ENCODE measurements at places on chromosomes 7 and 10.

DNA sequence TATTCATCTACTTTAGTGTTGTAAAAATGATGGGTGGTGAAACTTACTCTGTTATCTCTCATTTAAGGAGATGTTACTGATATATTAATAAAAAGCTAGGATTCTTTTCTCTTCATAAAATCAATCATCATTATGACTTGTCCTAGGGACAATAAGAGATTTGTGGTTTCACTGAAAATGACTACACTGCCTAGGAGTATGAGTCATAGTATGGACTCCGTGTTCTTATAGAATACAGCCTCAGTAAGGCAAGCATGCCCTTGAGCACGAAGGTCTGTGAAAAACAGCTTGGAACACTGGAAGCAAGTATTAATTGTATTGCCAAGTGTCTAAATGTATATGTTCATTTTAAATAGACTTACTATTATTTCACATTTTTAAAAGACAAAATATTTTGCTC, 749.2 kb upstream of the PCDH15 start:
- DNase-seq = no peak

GRCh38 chr7:71145906-71146901, 14.3 kb downstream of the GALNT17 start:
- no peak for DNase-seq

GRCh38 chr10:36679554-36679953, 445.8 kb upstream of the ANKRD30A start:
- no peak for DNase-seq

DNA sequence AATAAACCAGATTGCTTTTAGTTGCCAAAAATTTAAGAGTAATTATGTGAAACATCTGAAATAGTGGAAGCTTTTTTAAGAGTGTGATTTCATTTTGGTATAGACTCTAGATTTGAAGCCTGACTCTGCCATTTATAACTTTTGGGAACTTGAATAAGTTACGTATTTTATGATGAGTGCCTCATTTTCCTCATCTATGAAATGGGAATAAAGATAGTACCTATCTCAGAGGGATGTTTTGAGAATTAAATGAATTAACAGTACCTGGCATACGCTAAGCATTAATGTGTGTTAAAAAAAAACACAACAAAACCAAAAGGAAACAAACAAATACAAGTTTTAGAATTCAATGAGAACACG, 12.9 kb downstream of the PRKAR2B start:
- DNase-seq = no peak

- DNase-seq = no peak
Observed at GRCh38 chr7:5636914-5637313, 144.5 kb downstream of the RNF216 start.

DNA sequence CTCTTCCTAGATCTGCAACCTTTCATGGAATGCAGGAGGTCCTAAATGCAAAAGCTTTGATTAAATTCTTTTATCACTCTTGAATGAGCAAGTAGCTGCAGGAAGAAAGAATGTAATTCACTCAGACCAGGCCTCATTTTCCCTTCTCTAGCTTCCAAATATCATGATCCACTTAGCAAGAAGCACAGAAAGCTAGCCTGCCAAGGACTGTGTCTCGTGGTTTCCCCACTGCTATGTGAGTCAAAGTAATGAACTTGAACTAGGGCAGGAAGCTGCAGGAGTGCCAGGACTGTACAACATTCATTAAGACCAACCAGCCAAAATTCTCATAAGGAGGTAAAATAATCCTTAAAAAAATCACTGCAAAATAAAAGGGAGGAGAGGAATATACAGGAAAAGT, 379.2 kb downstream of the CALN1 start:
- DNase-seq = no peak

- no peak for DNase-seq
Observed at GRCh38 chr10:82934429-82934828, 1059.4 kb downstream of the NRG3 start.

- DNase-seq = no peak
Observed at GRCh38 chr7:139131-139530, 53.2 kb upstream of the FAM20C start.

DNA sequence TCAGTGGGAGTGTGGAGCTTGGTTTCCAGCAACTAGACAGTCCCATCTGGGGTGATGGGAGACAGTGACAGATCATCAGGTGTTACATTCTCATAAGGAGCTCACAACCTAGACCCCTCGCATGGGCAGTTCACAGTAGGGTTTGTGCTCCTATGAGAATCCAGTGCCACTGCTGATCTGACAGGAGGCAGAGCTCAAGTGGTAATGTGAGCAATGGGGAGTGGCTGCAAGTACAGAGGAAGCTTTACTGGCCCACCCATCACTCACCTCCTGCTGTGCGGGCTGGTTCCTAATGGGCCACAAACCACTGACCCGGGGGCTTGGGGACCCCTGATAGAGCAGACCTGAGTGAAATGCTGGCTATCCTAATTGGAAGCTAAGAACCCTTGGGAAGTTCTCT, 242.8 kb downstream of the BAMBI start:
- DNase-seq = no peak

DNA sequence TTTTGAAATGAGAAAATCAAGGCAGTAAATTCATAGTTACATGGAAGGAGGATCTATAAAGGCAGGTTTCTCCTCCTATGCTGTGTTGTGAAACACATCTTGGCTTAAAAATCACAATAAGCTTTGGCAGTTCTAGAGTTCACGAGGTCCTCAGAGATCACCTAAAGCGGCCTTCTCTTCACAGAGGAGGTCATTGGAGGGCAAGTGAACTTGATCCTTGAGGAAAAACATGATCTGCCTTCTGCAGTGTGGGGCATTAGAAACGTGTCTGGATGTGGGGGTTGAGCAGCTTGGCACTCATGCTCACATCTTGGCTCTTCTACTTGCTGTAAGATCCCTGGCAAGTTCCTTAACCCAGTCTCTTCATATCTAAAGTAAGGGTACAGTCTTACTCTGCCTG, 96.1 kb upstream of the BMPER start:
- DNase-seq = no peak

DNA sequence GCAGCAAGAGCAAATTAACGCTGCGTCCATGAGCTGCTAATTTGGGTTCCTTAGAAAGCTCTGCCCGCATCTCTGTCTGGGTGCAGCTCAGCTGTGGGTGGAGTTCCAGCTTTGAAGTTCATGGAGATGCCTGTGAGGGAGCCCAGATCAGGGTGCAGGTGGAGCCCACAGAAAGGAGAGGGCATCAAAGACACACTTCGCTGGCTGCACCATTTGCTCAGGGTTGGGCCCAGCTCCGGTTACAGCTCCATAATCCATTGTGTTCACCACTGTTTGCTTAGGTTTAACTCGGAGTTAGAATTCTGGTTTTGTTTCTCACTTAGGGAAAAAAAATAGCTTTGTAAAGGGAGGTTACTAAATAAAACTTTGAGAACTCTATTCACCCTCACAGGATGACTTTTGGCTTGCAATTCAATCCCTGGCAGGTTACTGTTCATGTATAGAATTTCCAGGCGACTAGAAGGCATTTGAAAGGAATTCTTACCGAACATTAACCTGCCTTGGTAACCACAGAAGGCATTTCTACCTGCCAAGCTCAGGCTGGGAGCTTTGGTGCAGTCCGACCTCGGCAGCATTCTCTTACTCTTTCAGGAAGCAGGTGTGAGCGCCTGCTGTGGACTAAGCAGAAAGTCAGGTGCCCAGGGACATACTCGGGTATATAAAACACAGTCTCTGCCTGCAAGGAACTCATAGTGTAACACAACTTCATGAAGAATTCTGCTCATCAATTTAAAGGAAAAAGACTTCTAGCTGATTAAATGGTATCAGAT, 179.5 kb upstream of the RNF32 start:
- no peak for DNase-seq

GRCh38 chr10:6465854-6466601, 114.0 kb downstream of the PRKCQ start:
- peak; percentile 27 for DNase-seq

DNA sequence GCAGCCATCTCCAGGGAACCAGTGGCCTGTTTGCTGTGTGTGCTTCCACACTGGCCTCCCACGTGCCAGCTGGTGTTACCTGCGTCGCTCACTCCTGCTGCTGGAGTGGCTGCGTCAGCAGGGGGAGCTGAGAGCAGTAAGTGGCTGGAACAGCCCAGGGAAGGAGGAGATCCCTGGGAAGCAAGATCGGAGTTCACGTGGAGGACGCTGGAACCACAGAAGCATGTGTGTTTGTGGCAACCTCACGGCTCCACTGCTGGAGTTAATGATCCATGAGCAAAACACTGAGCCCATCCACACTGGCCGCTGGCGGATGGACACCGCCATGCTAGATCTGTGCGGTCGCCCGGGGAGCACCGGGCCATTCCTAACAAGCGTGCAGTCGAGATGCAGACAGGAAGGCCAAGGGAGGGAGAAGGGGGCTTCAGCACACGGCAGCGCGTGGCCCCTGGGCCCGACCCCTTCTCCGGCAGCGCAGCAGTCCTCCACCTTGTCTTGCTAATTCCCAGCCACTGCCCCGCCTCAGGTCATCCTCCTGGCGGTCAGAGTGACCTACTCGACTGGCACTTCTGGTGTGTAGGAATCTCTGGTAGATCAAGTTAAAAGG, 68.5 kb upstream of the EEPD1 start:
- no peak for DNase-seq

GRCh38 chr10:60525716-60526585, 136.3 kb upstream of the ANK3 start:
- DNase-seq = no peak

Data from stimulated activated CD8-positive, alpha-beta memory T cell treated with anti-CD3 and anti-CD28 coated beads, Interleukin-4, amount 100 ng/mL, for 24 hours (primary cell).